ENCODE measurements at places on chromosomes 6 and 20.

DNA sequence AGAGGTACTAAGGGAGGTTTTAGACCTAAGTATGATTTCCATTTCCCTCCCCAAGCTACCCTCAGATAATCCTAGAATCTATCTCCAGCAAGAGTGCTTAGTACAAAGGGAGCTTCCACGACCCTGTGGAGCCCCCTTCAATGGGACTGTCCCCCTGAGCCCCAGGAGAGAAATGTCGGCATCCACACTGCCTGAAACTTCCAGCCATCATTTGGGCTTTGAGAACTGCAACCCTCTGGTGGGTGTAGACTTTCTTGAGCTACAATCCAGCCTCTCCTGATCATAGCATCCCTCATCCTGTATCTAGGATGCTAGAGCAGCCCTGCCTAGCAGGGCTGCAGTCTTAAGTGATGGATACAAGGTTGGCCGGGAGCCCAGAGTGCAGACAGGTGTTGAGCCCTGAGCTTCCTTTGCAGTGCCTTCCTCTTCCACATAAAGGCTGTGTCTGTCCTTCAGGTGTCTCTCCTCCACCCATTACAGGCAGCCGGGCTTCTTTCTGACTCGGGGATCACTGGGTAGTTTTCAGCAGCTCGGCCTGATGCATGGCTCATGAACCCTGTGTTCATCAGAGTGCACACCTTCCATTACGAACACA, 424.5 kb downstream of the PREX1 start:
- no peak for DNase-seq

- DNase-seq: peak; percentile 30
Observed at GRCh38 chr6:97215157-97215769, 67.8 kb downstream of the MMS22L start.

GRCh38 chr6:34527751-34528670, 28.1 kb downstream of the SPDEF start:
- no peak for DNase-seq

DNA sequence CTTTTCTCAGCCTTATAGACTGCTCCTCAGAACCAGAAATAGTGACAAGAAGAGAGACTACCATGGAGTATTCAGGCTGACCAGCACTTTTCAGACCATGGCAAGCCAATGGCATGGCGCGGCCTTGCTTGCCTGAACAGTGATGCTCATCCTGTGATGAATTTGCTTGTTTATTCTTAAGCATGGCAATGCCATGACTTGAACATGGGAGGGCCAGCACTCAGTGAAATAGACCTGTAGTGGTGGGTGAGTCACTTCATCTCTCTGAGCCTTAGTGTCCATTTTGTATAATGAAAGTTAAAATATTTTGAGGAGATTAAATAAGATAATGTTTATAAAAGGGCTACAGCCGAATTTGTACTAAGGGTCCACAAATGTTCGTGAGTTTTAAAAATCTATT, 79.1 kb downstream of the LRRC1 start:
- no peak for DNase-seq

GRCh38 chr20:36644706-36645095, 1.3 kb downstream of the SLA2 start:
- DNase-seq: no peak

DNA sequence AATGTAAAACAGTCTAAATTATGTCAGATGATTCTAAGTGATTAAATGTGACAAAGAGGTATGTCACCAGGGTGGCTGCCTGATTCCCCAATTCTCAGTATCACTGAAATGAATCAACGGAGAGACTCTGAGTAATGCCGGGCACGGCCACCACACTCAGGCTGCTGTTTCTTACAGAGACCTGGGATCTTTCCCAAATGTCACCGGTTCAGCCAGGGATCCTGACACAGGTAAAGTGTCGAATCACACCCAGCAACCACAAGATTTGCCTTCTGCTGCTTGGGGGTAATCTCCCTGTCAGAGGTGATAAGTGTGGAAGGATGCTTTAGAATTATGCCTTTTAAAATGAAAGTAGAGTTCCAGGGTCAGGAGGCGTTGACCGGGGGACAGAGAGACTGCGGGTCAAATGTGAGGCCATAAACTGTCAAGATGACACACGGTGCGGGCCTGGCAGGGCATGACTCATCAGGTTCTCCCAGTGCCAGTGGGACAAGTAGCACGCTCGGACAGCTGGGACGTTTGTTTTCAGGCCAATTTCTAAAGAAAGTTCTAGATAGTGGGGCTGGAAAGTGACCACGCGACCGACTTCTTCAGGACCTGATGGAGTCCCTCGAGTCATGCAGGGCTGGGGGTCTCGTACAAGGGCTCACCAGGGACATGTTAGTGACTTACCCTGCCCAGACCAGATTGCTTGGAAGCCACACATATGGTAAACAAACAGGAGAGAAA, 48.9 kb downstream of the PRDM1 start:
- no peak for DNase-seq

DNA sequence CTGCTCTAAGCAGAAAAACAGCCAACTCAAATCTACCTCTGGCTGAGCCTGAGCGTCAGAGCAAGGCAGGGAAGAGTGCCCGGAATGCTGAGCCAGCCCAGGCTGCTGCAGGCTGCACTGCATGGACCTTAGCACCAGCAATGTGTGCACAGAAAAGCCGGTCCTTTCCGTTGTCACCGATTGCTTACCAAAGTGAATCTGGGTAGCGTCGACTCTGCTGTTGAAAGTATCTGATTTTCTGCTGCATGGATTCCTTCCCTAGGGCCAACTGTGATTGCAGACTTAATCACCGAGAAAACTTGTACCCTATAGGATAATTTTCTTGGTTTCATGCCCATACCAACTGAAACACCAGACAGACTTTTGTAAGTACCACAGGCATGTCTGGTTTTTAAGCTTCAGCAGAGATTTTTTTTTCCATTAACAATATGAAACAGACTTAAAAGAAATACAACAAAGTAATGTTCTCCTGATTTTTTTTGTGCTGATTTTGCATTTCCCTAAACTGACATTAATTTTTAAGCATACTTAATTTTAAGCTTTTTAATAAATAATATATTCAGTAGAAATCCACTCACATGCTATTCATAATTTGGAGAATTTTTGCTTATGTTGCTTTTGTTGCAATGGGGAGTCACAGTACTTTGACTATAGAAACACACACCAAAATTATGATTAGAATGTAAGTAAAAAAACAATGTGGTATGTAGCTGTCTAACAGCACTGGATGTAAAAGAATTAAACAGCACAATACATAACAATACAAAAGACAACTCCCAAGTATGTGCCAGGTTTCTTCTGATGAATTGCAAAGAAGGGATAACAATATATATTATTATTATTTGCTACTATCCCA, 218.0 kb downstream of the THBS2 start:
- DNase-seq: no peak

GRCh38 chr6:25652007-25652515, at the start of gene SCGN:
Gene SCGN, plus strand, starts transcription at chr6:25652215. Its CDS starts 189 bp downstream, at chr6:25652404.
- peak; percentile 13 for DNase-seq

DNA sequence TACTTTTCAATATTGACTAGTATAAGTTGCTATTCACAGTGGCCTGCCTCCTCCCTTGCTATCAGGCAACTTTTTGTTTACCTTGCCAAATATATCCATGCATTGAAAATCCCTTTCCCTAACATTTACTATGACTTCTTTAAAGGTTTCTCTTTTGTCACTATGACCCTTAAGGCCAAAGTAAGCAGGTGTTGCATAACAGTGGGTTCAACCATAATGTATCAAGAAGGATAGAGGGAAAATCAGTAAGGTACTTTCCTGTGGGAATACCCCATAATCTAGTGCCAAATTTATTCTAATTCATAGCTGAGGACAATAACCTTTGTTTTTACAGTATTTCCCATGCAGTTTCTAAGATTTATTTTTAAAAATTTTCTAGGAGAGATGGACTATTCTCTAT, 527.6 kb downstream of the CDKAL1 start:
- DNase-seq: no peak

DNA sequence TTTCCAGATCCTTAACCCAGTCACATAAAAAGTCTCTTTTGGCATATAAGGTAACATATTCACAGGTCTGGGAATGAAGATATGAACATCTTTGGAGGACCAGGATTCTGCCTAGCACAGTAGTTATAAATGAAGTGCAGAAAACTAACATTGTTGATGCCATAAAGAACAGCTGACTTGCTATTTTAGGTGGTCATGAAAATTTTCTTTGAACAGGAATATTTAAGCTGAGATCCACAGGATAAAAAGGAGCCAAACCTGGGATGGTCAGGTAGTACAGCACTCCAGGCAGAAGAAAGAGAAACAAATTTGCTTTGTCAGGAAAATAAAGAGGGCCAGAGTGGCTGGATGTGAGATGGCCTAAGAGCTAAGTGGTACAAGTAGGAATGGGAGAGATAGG, 80.0 kb downstream of the CENPW start:
- no peak for DNase-seq

- DNase-seq: no peak
Observed at GRCh38 chr6:48766349-48766748, 655.4 kb upstream of the PTCHD4 start.

- DNase-seq: no peak
Observed at GRCh38 chr6:139917951-139918630, 543.6 kb upstream of the CITED2 start.

- no peak for DNase-seq
Observed at GRCh38 chr20:5354901-5355300, 38.1 kb upstream of the PROKR2 start.

GRCh38 chr6:4486568-4487315, 289.5 kb upstream of the CDYL start:
- DNase-seq: no peak

- DNase-seq: no peak
Observed at GRCh38 chr20:53296025-53296424, 297.6 kb downstream of the ZNF217 start.

- DNase-seq: no peak
Observed at GRCh38 chr20:15162079-15162647, 824.8 kb upstream of the FLRT3 start.

DNA sequence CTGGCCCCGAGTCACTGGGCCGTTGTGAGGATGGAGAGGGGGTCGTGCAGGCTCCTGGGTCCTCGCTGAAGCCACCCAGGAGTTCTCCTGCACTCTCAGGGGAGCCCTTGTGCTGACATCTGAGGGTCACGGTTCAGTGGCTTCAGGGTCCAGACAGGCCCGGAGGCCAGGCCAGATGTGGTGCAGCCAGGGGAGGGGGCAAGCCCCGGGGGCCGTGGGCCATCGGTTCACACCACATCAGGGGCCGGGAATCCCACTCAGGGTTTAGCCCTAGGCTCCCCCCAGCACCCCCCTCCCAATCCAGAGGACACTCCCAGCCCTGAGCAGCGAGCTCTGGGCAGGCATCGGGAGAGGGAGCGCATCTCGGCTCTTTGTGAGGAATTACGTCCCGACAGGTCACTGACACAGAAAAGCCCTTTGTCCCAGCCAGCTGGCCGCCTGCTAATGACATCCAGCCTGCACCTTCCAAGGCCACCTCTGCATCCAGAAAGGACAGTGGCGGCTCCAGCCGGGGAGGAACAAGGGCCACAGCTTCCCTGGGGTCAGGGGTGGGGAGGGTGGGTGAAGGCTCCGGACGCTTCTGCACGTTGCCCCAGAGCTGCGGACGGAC, 6.4 kb upstream of the CHRNA4 start:
- no peak for DNase-seq

DNA sequence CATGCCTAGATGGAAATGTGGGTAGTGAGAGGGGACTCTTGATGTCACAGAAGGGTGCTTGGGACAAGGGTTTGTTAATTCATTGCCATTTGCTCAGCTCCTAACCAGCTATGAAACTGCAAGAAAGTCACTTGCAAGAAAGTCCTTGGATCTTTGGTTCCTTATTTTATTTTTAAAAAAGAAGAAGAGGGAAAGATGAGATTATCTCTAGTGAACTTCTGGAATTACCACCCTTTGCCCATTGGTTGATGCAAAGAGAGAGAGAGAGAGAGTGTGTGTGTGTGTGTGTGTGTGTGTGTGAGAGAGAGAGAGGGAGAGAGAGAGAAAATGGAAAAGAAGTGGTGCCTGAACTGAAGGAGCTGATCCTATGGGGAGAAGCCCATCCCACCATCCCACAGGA, 4.6 kb upstream of the SFT2D1 start:
- DNase-seq: no peak

- no peak for DNase-seq
Observed at GRCh38 chr6:155406801-155407200, 48.8 kb downstream of the NOX3 start.

DNA sequence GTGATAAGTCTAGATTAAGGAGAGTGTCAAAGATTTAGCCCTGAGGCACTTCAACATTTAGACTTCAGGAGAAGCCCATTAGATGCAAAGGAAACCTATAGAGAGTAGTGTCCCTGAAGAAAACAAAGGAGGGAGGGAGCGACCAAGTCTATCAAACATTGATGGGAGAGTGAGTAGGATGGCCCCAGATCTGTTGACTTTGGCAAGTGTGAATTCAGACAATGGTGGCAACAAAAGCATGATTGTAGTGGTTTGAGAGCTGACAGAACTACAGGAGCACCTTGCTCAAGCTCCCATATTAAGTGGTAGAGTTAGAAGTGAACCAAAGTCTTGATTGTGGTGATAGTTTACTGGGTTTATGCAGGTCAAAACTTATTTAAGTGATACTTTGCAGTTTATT, 979 bp upstream of the ABCF1 start:
- DNase-seq: no peak

DNA sequence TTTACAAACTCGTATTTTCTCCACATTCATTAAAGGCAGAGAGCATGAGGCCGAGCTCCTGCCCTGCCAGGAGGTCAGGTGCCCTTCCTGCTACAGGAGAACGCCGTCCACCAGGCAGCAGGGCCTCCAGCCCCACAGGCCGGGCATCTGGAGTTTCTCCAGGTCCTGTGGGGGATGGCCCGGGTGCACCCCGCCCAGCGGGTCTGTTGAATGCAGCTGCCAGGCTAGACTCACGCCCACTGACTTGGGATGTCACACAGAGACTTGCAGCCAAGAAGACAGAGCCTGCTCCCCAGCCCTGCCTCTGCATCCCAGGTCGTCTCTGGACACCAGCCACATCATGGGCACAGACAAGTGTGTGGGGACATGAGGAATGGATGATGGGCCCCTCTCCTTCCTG, 376.4 kb downstream of the CDH4 start:
- no peak for DNase-seq

- DNase-seq: no peak
Observed at GRCh38 chr6:35056952-35057351, 84.2 kb downstream of the TCP11 start.

DNA sequence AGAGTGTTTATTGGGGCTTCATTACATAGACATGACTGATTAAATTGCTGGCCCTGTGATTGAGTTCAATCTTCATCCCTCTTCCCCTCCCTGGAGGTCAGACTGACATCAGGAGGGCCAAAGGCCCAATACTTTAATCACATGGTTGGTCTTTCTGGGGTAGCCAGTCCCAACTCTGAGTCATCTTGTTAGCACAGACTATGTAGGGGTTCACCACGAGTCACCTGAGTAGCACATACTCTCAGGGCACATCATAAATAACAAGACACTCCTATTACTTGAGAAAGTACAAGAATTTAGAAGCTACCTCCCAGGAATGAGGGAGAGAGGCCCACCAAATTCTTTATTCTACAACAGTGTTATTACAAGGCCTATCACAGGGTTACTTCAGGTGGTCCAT, 11.3 kb downstream of the GINS1 start:
- no peak for DNase-seq

GRCh38 chr20:29874476-29875202, 1382.8 kb upstream of the DEFB115 start:
- DNase-seq: no peak

- DNase-seq: no peak
Observed at GRCh38 chr6:24394780-24395437, 7.8 kb upstream of the MRS2 start.
